ENCODE measurements at places on chromosomes 4 and X.

- no peak overlapping the region for H3K4me3 ChIP-seq
- no peak overlapping the region for H3K27ac ChIP-seq
- H3K4me1 ChIP-seq, result no peaks in the 10 kb centered on the region
Observed at GRCh38 chr4:135274416-135274815, 1072.8 kb upstream of the PABPC4L start.

GRCh38 chrX:116873671-116874070 lies 410.9 kb upstream of the CT83 start:
- H3K36me3 ChIP-seq, result no peaks in the 10 kb centered on the region
- DNase-seq, result no peak
- no peak overlapping the region for H3K4me3 ChIP-seq
- H3K27me3 ChIP-seq, result no peaks in the 10 kb centered on the region
- no peaks in the 10 kb centered on the region for H3K4me1 ChIP-seq

- H3K4me3 ChIP-seq, result no peak overlapping the region
- H3K27ac ChIP-seq, result no peak overlapping the region
- no peaks in the 10 kb centered on the region for H3K36me3 ChIP-seq
Observed at GRCh38 chr4:54322818-54323417, 93.8 kb downstream of the PDGFRA start.

DNA sequence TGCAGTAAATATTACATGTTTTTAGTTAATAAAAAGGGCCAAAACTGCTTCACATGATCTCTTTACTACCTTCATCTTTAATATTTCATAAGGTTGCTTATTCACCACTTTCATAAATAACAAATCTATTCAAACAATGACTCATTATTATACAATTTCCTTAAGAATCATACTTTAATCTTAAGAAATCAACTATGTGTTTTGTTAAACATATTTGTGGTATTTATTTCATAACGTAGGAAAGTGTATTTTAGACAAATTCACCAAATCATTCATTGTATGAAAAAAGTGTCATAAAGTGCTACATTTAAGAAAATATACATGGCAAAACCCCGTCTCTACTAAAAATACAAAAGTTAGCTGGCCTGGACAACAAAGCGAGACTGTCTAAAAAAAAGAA lies 150.5 kb upstream of the RXFP1 start:
- H3K27me3 ChIP-seq, result no peaks in the 10 kb centered on the region
- H3K4me3 ChIP-seq, result no peak overlapping the region
- no peak overlapping the region for H3K27ac ChIP-seq

GRCh38 chr4:153296040-153296823 lies 48.3 kb upstream of the MND1 start:
- no peak overlapping the region for H3K4me3 ChIP-seq
- no peak for DNase-seq
- H3K36me3 ChIP-seq, result no peaks in the 10 kb centered on the region
- no peaks in the 10 kb centered on the region for H3K27me3 ChIP-seq

GRCh38 chr4:73707918-73708577 lies 32.3 kb upstream of the CXCL8 start:
- peak overlapping the region; percentile 62 for H3K27ac ChIP-seq
- H3K27me3 ChIP-seq, result no peaks in the 10 kb centered on the region
- H3K4me3 ChIP-seq, result peak overlapping the region; percentile 17
- peaks cover 12% of the 10 kb centered on the region for H3K4me1 ChIP-seq
- no peaks in the 10 kb centered on the region for H3K36me3 ChIP-seq
- DNase-seq, result peak; percentile 63

DNA sequence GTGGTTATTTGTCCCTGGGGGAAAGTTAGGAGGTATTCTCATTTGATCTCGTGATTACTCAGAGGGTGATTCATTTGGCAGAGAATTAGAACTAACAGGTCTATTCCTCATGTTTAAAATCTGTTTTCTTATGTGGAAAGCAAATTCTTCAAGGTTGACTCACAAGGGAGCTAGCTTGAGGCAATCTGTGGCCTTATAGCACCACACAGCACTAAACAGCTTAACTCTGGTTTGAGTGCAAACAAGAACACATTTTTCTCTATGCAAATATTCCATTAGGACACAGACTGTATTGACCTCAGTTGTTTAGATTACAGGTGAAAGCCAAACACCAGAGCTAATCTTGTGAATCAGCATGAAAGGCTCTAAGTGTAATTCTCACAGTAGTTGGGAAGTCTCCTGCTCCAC lies 694.4 kb upstream of the POU3F4 start:
- no peaks in the 10 kb centered on the region for H3K27me3 ChIP-seq
- H3K27ac ChIP-seq, result no peak overlapping the region
- no peak for DNase-seq
- H3K4me3 ChIP-seq, result no peak overlapping the region
- H3K36me3 ChIP-seq, result no peaks in the 10 kb centered on the region
- H3K4me1 ChIP-seq, result no peaks in the 10 kb centered on the region

GRCh38 chr4:68589790-68590189 lies 13.7 kb upstream of the UGT2B17 start:
- H3K36me3 ChIP-seq, result no peaks in the 10 kb centered on the region
- no peak overlapping the region for H3K4me3 ChIP-seq

- H3K4me1 ChIP-seq, result peaks cover 15% of the 10 kb centered on the region
- no peaks in the 10 kb centered on the region for H3K36me3 ChIP-seq
- no peaks in the 10 kb centered on the region for H3K27me3 ChIP-seq
- H3K4me3 ChIP-seq, result peak overlapping the region; percentile 76
- DNase-seq, result peak; percentile 36
- peak overlapping the region; percentile 66 for H3K27ac ChIP-seq
Observed at GRCh38 chrX:16869393-16870094, 618 bp downstream of the RBBP7 start.

DNA sequence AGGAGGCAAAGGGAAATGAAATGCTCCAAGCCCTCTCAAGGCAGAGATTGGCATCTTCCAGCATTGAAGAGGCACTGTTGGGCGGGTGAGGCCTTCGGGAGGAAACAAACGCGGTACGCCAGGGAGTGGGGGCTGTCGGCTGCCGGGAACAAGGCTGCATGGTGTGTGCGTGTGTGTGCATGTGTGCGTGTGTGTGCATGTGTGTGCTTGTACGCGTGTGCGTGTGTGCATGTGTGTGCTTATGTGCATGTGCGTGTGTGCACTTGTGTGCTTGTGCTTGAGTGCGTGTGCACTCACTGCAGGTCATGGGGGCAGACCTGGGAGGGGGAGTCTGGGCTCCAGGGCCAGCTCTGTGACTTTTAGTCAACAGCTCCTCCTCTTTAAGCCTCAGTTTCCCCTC lies 113.6 kb upstream of the ADRA2C start:
- no peaks in the 10 kb centered on the region for H3K27me3 ChIP-seq
- no peak overlapping the region for H3K4me3 ChIP-seq
- DNase-seq, result no peak
- no peaks in the 10 kb centered on the region for H3K36me3 ChIP-seq
- no peak overlapping the region for H3K27ac ChIP-seq
- no peaks in the 10 kb centered on the region for H3K4me1 ChIP-seq

DNA sequence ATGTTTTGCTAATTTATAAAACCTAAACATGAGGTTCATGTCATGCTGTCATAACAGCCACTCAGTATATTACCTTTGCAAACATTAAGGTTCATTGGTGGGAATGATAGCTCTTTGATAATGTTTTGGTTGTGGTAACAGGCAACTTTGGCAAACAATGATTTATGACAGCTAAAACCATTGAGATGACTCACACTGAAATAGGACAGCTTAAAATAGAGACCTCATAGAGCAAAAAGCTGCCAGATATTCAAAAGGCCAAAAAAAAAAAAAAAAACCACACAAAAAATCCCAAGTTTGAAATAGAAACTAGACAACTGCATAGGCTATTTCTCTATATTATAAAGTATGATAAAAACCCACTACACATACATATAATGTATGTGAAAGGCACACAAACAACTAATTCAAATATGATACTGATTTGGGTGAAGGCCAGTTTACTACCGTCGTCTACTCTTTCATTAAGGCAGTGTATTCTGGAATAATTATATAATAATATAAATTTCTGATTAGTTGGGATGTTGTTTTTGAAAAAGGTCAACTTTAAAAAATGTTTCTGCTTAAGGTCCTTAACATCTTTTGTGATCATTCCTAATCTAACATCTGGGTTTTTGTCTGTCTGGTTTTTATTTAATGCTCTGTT lies 646.0 kb upstream of the PITX2 start:
- no peak overlapping the region for H3K27ac ChIP-seq
- H3K4me3 ChIP-seq, result no peak overlapping the region
- H3K4me1 ChIP-seq, result no peaks in the 10 kb centered on the region
- no peaks in the 10 kb centered on the region for H3K27me3 ChIP-seq
- H3K36me3 ChIP-seq, result no peaks in the 10 kb centered on the region

DNA sequence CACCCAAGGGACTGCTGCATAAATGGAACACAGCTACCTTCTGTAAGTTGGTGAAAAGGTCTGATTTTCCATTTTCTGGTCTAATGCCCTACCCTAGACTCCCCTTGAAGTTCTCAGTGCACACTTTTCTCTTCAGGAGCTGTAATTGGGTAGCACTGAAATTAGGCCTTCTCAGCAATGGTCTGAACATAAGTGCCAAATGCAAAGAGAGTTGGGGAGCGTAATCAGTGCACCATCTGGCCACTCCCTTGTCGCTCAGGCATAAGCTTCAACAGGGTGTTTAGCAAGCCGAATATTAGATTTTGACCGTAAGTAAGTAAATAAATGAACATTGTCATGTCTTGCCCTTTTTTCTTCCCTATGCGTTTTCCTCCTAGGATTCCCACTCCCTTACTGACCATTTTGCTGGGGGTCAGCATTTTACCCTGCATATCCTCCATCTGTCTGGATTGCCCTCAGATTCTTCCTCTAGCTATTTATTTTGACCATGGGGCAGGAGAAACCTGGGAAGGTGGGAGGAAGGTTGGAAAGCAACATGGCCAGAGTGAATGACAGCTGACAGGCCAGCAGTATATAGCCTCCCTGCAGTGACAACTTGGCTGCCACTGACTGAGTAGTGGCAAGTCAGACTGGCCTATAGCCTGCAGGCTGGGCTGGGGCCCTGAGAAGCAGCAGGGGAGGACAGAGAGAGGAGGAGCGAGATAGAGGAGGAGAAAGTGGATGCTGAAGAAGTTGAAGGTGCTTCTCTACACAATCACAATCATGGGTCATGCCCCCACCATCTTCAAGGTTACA lies 2.7 kb downstream of the NHSL2 start:
- no peak overlapping the region for H3K27ac ChIP-seq
- no peak for DNase-seq
- peaks cover 11% of the 10 kb centered on the region for H3K4me1 ChIP-seq

DNA sequence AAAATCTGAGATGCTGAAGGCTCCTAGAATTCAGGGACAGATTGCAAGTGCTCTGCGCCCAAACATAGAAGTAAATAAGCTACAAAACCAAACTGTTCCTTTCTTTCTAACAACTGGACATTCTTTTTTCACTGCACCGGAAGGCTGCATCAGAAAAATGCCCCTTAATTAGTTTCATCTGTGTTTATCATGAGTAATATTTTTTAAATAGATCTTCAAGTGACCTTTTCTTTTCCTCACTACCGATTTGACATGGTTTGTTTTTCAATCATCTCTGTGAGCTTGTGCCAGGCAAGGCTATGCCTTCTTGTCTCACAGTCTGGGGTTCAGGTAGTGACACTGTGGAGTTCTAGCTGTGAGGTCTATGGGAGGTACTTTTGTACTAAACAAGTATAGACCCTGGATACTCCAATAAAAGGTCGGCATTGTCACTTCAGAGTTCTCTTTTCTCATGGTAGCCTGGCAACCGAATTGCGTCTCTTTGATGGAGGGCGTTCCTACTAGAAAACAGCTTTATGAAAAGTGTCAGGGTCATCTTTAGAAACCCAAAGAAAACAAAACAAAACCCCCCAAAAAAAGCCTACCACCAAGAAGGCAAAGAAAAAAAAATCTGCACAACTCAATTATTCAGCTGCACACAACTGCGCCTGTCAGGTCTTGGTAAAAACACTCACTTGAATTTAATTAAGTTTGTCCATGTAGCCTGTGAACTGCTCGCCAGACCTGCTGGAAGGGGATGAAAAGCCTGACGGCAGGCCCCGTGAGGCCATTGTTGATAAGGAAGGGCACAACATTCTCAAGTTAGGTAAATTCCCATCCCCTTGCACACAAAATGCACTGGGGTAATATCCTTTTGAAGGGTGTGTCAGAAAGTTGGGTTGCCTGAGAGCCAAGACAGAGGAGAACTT lies 22.8 kb upstream of the ADAMTS3 start:
- H3K27me3 ChIP-seq, result no peaks in the 10 kb centered on the region
- no peaks in the 10 kb centered on the region for H3K36me3 ChIP-seq
- H3K4me1 ChIP-seq, result no peaks in the 10 kb centered on the region
- H3K27ac ChIP-seq, result no peak overlapping the region

DNA sequence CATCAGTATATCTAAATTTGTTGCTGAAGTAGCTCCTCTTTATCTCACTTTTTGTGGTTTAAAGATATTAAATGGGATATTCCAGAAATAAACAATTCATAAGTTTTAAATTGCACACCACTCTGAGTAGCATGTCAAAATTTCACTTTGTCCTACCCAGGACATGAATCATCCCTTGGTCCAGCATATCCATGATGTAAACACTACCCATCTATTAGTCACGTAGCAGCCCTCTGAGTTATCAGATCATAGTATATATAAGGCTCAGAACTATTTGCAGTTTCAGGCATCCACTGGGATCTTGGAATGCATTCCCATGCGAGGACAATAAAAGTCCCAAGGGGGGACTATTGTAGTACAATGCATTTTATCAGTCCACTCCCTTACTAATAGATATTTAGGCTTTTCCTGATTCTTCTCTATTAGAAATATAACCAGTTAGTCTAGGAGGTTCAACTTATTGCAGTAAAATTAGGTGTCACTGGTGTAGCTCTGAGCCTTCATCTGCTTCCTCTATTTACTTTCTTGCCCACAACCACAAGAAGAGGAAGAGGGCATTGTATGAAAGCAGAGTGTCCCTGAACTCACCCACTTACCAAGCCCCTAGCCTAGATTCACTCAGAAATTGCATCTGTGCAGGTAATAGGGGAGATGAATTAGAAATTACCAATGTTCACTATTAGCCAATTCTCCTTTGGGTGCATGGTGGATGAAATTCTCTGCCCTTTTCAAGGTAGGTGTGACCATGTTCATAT lies 409.8 kb upstream of the GALNT7 start:
- H3K27ac ChIP-seq, result no peak overlapping the region
- H3K27me3 ChIP-seq, result no peaks in the 10 kb centered on the region
- peaks cover 5% of the 10 kb centered on the region for H3K4me1 ChIP-seq
- DNase-seq, result peak; percentile 71

GRCh38 chrX:22063284-22063683 lies 31.2 kb downstream of the PHEX start:
- H3K36me3 ChIP-seq, result no peaks in the 10 kb centered on the region
- no peak overlapping the region for H3K27ac ChIP-seq
- peak; percentile 12 for DNase-seq
- H3K4me1 ChIP-seq, result peaks cover 8% of the 10 kb centered on the region
- no peak overlapping the region for H3K4me3 ChIP-seq
- no peaks in the 10 kb centered on the region for H3K27me3 ChIP-seq

GRCh38 chr4:111689731-111690130 lies 455.5 kb upstream of the FAM241A start:
- no peaks in the 10 kb centered on the region for H3K36me3 ChIP-seq
- no peaks in the 10 kb centered on the region for H3K4me1 ChIP-seq
- H3K27me3 ChIP-seq, result no peaks in the 10 kb centered on the region
- DNase-seq, result no peak

GRCh38 chr4:13830449-13830848 lies 202.9 kb upstream of the BOD1L1 start:
- no peaks in the 10 kb centered on the region for H3K27me3 ChIP-seq
- no peak for DNase-seq
- H3K4me1 ChIP-seq, result peaks cover 8% of the 10 kb centered on the region

All from common myeloid progenitor, CD34-positive (primary cell).